ENCODE measurements at places on chromosomes 7 and 10. TPM values are rescaled to one million over a fixed set of nuclear protein-coding genes. Genes with fewer than 3 reads are reported as not detected.
A peak's percentile ranks its signal among the peaks of the same experiment; 100 is the strongest.

The PCLO gene
- 2.3 TPM for total RNA-seq

DNA sequence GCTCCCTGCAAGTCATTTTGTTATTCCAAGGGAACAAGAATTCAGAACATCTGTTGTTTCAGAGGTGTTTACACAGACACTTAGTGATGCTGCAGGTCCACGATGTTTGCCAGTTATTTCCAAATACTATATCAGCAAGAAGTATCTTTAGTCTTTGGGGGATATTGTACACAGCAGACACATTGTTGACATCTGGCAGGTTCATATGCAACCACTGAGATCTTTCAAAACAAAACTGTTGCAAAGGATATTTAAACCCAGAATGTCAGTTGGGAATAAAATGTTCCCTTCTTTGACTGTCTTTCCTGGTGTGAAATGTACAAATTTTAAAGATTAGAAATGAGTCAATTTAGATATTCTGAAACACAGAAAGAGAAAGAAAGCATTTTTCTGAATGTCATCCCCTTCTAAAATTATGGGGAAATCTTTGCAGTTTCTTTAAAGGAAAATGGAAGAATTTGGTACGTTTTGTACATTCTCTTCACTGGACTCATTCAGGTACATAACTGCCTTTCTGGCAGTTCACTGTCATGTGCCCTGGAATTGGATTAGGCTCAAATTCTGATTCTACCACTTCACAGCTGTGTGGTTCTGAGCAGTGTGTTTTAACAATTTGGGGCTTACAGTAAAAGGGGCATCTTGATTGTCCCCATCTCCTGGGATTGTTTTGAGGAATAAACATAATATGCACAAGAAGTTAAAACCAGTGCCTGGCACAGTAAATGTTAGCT, 40.3 kb upstream of the CELF2 start:
- no peak for DNase-seq

The FAM13C gene
- 3.9 TPM for total RNA-seq

GRCh38 chr7:73887762-73888161, 26.8 kb downstream of the TMEM270 start:
- DNase-seq: no peak

- no peak for DNase-seq
These were observed 63.5 kb downstream of the MKLN1 start for GRCh38 chr7:131391145-131391544.

- DNase-seq: no peak
These were observed 12.6 kb downstream of the BAZ1B start for GRCh38 chr7:73509463-73509862.

- DNase-seq: no peak
These were observed 141.3 kb upstream of the KLF14 start for GRCh38 chr7:130875265-130875741.

The TMEM130 gene
- total RNA-seq: 0.24 TPM

GRCh38 chr7:49638166-49638565, 135.3 kb upstream of the VWC2 start:
- DNase-seq: no peak

DNA sequence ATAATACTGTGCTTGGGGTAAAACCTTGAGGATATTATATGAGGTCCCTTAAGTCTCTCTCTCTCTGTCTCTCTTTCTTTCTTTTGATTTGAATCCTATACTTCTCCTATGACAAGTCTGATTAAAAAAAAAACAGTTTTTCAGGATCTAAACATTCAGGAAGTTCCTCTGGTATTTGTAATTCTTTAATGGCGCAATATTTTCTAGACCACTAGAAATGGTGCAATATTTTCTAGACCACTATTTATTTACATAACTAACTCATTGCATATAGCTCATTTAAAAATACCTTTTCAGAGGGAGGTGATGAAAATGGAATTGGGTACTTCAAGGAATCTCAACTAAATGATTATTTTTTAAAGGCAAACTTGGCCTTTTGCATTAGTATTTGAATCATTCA, 1235.3 kb downstream of the GATA3 start:
- DNase-seq: no peak

DNA sequence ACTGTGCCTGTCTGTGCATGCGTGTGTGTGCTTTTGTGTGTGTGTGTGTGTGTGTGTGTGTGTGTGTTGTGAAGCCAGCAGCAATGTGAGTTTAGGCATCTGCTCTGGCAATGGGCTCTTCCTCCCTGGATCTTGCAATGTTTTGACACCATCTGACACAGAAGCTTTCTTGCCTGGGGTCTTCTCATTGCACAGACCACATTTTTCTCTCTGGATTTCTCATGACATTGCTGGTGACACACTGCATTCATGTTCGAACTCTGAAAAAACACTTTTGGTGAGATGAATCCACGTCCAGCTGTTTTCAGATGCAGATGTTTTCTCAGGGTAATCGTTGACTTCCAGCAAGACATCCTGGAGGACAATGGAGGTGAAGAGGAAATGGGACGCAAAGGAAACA, 63.0 kb upstream of the FZD8 start:
- no peak for DNase-seq

The MGAM2 gene
- total RNA-seq: 0.09 TPM

DNA sequence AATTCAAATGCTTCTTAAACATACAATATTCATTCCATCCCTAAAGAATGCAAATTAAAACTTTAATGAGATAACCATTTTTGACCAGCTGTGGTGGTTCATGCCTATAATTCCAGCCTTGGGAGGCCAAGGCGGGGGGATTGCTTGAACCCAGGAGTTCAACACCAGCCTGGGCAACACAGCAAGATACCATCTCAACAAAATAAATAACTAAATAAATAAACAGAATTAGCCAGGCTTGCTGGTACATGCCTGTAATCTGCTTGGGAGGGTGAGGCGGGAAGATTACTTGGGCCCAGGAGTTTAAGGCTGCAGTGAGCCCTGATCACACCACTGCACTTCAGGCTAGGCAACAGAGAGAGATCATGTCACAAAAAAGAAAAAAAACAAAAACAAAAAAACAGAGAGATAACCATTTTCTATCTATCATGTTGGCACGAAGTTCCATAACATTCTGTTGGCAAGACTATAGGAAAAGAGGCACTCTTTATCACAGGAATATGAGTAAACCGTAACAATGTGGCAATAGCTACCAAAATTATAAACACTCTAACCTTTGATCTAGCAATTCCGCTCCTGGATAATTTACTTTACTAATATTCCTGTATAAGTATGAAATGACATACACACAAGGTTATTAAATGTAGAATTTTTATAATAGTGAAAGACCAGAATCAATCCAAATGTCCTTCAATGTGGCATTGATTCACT, 52.2 kb downstream of the ATAD1 start:
- no peak for DNase-seq

The TMEM176A gene
- total RNA-seq: 11.0 TPM

The CH25H gene
- 8.5 TPM for total RNA-seq

The C10orf105 gene
- total RNA-seq: 0.42 TPM

- peak; percentile 36 for DNase-seq
These were observed 99.5 kb downstream of the CAMK1D start for GRCh38 chr10:12448729-12449391.

DNA sequence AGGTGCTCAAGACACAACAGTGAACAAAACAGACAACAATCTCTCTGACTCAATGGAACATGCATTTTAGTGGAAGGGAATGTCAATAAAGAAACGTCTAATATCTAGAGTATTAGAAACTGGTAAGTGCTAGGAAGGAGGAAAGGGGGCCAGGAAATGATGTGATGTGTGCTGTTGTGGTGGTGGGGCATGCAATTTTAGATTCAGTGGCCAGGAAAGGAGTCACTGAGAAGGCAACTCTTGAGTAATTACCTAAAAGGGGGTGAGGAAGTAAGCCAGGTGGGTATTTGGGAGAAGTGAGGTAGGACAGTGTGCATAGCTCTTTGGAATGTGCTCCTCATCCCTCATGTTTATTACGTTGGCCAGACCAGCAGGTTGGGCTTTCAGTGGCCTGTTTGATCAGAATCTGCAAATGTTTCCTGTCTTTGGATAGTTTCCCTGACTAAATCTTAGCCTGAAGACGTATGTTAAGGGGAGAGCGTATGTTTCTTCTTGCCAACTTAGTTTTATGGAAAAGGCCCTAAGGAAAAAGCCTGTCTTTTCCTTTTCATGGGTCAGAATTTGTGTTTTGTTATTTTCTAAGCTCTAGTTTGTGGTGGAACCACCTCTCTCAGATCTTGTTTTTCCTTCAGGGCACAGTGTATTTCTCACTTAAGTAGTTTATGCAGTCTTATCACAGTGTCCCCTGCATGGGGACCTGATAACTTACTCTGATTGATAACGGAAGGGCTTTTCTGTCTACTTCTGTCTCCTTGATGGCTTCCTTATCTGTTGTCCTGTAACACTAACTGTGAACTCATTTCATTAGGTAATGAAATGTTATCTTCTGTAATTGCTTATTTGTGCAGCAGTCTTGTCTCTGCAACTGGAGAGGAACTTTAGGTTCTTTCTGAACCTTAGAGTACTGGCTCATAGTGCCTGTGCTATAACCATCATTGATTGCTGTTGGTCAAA, 203.7 kb downstream of the AUTS2 start:
- DNase-seq: no peak

- DNase-seq: no peak
These were observed 142.6 kb upstream of the NEBL start for GRCh38 chr10:21039721-21040120.

The AKR1C8 gene
- 0.09 TPM for total RNA-seq

- no peak for DNase-seq
These were observed 24.9 kb upstream of the PALS2 start for GRCh38 chr7:24548390-24548789.

- DNase-seq: no peak
These were observed 221.4 kb upstream of the PITRM1 start for GRCh38 chr10:3393958-3394357.

DNA sequence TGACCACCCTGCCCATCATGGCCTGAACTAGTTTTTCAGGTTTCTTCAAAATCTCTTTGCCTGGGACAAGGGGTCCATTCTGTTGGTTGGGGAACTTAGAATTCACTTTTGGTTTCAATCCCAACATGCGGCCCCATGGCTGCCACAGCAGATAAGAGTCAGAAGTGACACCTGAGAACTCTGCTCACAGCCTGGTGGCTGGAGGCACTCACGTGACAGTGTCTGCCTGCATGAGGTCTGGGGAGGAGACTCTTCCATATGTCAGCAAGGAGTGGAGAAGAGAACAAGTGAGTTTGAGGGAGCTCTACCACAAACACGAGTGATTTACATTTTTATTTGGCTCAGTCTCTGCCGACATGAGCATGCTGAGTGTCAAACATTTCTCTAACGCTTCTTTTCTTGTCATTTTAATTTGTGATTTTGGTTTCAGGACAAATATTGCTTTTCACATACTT, 370.4 kb downstream of the TNS3 start:
- DNase-seq: peak; percentile 34

DNA sequence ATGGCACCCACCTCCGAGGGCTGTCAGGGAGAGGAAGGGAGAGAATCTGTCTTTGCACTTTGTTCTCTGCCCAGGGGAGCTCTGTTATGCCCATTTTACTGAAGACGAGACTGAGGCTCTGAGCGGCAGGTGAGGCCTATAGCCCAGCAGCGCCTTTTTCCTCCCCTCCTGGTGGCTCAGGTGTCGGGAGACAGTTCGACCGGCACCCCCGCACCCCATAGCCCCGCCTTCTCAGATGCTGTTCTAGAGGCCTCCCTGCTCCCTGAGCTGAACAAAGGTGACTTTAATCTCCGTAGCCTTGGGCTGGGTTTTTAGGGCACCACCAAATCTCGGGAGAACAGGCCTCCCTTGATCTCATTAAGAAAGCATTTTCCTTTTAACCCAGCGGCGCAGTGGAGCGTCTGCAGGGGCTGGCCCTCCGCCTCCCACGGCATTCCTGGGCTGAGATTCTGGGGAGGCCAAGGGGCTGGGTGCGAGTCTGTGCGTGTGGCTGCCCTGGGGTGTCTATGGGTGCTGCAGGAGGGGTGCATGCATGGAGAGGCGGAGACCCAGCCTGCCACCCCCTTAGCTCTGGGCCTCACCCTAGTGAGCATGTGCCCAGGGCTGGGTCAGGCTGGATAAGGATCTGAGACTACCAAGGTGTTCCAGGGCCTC, 3.3 kb downstream of the LFNG start:
- peak; percentile 35 for DNase-seq

- DNase-seq: no peak
These were observed 46.6 kb downstream of the INSIG1 start for GRCh38 chr7:155344270-155344617.

The GOLGA7B gene
- total RNA-seq: 0.52 TPM

The ATE1 gene
- total RNA-seq: 26.3 TPM

- no peak for DNase-seq
These were observed 26.6 kb downstream of the REEP3 start for GRCh38 chr10:63547628-63548360.

DNA sequence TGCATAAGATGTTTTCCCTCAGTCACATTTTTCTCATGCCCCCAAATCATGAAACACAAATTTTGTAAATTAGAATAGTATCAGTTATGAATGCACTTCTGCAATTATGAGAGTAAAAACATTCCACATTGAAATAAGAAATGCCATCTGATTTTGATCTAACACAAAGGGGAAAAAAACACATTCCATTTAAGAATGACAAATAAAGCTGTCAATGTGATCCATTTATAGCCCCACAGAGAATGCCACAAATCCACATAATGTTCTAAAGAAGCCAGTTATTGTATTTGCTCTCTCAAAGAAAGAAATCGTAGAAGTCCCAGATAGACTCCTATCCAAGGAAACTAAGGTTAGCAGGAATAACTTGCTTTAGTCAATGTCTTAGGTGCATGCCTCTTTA, 48.7 kb upstream of the RHOBTB1 start:
- DNase-seq: no peak

The LLCFC1 gene
- not detected for total RNA-seq

- DNase-seq: no peak
These were observed 87.3 kb upstream of the PIK3CG start for GRCh38 chr7:106777674-106778299.

DNA sequence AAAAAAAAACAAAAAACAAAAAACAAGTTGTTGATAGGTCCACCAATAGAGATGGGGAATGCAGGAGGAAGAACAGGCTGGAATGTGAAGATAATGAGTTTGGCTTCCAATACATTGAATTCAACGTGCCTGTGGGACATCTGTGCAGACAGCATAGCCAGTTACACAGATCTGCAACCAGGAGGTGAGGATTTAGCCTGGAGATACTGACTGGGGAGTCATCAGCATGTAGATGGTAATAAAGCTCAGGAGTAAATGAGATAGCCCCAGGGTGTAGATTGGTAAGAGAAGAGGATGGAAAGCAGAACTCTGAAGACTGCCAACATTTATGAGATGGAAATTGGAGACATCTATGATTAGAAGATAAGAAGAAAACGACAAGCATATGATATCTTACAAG, 4.7 kb upstream of the TRIM8 start:
- DNase-seq: no peak

The OR6V1 gene
- total RNA-seq: not detected

- DNase-seq: no peak
These were observed 34.2 kb downstream of the ADRB1 start for GRCh38 chr10:114077815-114078219.

- DNase-seq: no peak
These were observed 69.4 kb upstream of the HECTD2 start for GRCh38 chr10:91340613-91341362.

Measured in thymus (tissue), 14 donors.